ENCODE measurements at places on chromosomes 1 and 21.

DNA sequence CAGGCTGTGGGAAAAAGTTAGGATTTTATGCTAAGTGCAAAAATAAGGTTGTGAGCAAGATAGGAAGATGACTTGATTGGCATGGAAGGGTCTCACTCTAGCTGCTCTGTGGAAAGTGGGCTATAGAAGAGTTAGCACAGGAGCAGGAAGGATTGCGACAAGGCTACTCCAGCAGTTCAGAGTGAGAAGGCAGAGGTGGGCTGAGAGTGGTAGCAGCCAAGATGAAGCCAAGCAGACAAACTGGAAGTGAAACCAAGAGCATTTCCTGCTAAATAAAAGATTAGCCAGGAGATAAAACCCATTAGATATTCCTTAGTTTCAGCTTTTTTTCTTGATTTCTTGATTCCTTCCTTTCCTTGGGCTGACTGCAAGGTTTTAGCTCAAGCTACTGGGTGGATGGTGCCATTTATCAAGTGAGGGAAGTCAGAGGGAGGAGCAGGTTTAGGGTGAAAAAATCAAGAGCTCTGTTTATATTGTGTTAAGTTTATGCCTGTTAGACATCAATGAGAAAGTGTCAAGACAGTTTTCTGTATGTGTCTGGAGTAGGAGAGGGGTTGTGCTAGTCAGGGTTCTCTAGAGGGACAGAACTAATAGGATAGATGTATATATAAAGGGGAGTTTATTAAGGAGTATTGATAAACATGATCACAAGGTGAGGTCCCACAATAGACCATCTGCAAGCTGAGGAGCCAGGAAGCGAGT lies 33.1 kb upstream of the ZNF644 start:
- no peak for DNase-seq

DNA sequence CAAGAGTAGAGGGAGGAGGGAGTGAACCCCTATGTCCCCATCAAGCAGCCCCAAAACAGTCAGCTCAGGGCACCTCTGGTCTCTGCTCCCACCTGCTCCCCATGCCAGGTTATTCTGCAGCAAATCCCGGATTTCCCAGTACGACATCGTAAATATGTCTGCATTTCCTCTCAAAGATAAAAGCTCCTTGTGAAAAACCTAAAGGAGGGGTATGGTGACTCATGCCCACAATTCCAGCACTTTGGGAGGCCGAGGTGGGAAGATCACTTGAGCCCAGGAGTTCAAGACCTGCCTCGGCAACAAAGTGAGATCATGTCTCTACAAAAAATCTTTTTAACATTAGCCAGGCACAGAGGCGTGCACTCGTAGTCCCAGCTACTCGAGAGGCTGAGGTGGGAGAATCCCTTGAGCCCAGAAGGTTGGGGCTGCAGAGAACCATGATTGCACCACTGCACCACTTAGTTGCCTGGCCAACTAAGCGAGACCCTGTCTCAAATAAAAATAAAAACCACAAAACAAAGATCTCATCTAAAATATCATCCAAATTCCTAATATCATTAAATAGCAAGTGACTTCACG lies 7.1 kb downstream of the ACOT7 start:
- DNase-seq, result no peak

DNA sequence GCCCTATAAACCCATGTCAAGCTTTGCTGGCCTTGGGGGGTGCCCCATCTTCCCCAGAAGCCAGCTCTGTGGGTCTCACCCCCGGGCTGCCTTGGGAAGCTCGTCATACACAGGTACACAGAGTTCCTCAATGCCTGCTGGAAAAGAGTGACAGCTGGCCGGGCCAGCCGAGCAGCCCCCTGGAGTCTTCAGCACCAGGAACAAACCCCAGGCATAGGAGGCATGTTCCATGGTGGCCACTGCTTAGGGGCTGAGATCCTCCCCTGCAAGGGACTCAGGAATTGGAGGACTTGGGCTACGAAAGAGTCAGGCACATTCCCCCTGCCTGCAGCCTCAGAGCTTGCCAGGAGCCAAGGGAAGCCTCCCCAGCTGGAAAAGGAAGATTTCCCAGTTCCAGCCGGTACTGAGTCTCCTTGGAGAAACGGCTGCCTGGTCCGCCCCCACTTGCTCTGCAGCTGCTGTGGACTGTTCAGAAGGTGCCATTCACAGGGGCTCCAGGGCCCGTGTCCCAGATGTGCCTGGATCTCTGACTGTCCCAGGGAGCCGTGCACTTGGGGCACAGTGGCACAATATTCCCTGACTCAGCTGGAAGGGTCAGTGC lies 89.5 kb downstream of the STUM start:
- no peak for DNase-seq

DNA sequence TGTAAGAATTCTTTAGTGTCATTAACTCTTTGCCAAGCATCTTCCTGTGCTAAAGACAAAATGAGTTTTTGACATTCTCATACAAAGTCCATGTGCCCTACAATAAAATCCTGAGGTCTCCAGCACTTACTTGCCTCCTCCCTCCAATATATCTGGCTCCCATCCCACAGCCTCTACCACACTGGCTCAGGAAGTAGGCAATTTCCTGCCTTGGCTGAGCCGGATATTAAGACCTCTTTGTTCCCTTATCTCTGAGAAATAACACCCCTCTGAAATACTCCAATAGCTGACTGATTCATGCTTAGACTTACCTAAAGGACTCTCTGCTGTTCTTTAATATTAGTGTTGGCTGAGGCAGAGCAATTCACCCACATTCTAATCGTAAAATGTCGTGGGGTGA lies 37.6 kb upstream of the GORAB start:
- no peak for DNase-seq

GRCh38 chr1:109350655-109351054 lies 43.8 kb upstream of the MYBPHL start:
- DNase-seq, result no peak

GRCh38 chr1:228555074-228555994 lies 68.2 kb downstream of the RNF187 start:
- DNase-seq, result no peak

Measured in activated CD4-positive, alpha-beta T cell treated with anti-CD3 and anti-CD28 coated beads for 24 hours (primary cell).